ENCODE measurements at places on chromosomes 6 and 20. TPM values are rescaled to one million over a fixed set of nuclear protein-coding genes. Genes with fewer than 3 reads are reported as not detected.

DNA sequence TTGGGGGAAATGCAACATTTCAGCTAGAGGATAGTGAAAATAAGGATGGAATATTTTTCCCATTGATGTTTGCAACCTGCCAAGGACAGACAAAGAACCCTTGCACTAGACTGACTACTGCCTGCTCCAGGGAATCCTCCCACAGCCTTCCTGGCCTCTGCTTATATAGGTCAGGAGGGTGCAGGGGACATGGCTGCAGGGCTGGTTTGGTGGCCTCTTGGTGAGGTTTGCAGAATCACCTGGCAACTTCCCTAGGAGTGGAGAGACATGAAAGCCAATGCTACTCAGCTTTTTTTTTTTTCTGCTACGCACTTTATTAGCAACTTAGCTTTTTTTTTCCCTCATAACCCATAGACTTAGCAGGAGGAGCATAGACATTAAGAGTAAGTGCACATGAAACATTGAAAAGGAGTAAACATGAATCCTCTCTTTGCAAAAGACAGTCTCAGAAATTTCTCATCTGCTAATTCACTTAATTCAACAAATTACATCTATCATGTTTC, 39.8 kb upstream of the CDYL start:
- no peak for DNase-seq

GRCh38 chr6:18596531-18596835, 209.3 kb downstream of the RNF144B start:
- no peak for DNase-seq

GRCh38 chr6:36296240-36296639, 26.4 kb downstream of the PNPLA1 start:
- DNase-seq, result no peak

GRCh38 chr6:148085631-148086331, 256.9 kb upstream of the SASH1 start:
- DNase-seq, result no peak

Gene TMEM244
- total RNA-seq, result not detected

DNA sequence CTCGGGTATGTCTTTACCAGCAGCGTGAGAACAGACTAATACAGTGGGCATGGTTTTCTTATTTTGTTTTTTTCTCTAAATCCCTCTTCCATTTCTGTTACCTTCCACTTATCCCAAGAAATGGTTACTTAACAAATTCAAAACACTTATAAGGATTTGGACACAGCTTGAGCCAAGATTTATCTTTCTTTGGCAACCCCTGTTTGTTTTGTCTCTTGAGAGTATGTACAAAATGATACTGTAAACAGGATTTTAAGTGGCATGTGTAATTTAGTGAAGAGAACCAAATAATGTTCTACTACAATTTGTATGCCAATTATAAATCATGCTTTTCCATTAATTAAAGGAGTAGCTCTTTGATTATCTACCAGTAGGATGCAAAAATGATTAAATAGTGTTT, 51.4 kb downstream of the PPP1R14C start:
- no peak for DNase-seq

DNA sequence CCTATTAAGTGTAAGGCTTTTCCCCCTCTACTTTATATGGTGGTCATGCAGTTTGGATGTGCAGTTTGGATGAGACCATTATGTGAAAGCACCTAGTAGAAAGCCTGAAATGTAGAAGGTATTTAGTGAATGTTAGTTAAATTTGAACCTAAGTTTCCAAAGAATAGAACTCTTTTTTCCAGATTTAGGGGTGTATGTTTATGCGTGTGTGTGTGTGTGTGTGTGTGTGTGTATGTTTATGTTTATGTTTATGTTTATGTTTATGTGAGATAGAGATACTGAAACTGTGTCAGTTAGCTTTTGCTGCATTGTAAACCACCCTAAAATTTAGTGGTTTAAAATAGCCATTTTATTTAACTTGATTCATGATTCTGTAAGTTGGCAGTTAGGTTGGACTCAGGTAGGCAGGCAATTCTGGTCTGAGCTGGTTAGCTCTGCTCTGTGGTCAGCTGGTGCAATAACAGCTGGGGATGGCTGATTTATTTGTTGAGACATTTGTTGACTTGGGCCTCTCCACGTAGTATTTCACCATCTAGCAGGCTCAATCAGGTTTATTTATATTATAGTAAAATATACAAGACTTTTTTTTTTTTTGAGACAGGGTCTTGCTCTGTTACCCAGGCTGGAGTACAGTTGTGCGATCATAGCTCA, 54.0 kb downstream of the STK4 start:
- DNase-seq, result no peak

Gene KCNQ5
- not detected for total RNA-seq

GRCh38 chr20:53227523-53227922, 255.4 kb downstream of the TSHZ2 start:
- no peak for DNase-seq

Gene ZNF391
- 10.1 TPM for total RNA-seq

DNA sequence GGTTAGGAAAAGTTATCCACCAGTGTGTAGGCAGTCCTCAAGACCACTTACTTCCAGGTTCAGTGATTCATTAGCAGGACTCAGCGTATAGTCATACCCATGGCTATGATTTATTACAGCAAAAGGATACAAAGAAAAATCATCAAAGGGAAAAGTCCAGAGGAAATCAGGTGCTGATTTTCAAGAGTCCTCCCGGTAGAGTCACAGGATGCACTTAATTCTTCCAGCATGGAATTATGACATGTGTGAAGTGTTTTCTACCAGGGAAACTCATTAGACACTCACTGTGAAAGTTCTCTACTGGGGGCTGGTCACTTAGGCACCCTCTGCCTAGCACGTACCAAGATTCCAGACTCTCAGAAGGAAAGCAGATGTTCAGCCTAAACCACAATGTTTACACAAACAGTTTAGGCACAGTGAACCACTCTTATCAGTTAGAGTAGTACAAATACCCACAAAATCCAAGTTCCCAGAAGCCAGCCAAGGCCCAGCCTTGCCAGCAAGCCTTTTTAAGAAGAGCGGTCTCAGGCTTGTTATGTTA, 10.2 kb downstream of the WFDC3 start:
- DNase-seq, result no peak

DNA sequence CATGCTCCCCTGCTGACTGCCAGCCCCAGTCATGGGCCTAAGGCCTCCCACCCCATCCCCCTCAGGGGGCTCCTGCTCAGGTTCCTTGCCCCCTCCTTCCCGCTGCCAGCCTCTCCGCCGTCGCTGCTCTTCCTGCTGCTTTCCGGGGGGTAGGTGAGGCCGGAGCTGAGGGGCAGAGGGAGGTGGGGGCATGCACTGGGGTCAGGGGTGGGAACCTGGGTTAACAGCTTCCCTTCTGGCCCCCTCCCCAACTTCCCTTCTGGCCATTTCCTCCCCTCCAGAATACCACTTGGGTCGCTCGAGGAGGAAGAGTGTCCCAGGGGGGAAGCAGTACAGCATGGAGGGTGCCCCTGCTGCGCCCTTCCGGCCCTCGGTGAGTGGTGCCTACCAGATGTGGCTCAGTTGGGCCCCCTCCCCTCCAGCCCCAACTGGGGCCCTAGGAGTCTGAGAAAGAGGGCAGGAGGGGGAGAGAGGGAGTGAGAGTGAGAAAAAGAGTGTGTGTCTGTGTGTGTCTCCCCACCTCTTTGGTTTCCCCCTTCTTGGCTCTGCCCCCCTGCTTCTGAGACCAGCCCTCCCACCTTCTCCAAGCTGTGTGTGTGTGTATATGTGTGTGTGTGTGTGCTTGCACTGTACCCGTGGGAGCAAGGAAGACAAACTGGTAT, 12.1 kb downstream of the SYNGAP1 start:
- DNase-seq, result no peak

Gene ULBP3
- total RNA-seq, result not detected

DNA sequence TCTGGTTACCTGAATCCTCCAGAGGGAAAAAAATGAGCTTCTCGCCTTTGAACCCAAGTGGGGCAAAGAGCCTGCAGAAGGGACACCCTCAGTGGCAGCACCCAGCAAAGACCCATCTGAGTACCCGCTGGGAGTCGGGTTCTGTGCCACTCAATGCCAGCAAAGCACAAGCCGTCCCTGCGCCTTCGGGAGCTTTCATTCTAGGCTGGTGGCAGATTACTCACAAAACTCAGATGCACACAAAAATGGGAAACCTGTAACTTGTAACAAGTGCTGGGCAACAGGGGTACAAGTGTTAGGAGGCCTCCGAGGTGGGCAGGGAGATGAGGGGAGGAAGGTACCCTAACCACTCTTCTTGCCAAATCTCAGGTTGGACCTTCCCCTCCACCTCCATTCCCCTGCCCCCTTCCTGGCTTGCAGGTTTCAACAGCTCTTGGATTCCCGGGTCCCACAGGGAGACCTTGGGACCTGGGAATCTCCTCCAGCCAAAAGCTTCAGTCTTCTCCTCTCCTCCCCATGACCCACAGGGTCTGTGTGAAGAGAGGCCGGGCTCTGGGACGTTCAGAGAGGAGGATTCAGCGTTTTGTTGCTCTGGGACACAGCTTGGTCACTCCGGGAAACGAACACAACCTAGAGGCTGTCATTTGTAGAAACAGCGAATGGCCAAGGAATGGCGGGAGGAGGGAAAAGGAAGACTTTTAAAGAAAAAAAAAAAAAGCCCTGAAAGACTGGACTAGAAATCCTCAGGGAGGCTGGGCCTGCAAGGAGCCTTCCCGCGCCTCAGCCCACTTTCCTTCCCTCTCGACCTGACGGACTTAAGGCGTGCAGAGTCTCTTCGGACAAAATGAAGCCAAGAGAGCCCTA, 1.2 kb upstream of the PARD6B start:
- DNase-seq, result no peak
